ENCODE measurements at places on chromosomes 5 and 9.

DNA sequence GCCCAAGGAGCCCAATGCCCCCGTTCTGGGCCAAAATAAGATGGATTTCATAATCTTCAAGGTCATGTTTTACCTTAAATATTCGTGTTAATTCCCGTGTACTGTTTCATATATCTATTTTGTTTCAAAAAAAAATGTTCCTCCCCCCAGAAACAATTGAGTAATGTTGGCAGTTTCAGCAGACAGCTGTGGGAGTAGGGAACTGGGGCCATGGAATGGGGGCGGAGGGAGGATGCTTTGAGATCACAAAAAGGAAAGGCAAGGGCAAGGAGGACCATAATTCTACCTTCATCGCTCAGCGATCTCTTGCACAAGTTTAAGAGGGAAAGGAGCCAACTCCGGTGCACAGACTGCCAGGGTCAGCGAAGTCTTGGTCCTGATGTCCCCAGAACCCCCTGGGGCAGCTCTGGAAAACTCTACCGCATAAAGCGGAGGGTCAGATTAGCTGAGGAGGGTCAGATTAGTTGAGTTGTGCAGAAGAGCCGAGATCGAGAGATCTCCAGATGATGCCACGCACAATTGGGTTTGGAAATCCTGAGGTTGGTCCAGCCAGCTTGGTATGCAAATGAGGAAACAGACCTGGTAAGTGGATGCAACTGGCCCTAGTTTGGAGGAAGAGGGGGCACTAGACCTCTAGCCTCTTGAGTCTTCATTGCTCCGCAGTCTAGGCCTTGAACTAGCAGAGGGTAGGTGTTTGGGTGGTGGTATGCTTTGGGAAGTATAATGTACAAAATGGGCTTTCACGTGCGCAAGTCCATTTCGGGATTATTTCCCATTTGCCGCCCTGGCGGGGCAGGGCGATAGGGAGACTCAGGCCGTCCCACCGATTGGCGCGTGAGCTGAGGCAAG lies 24.0 kb downstream of the CDKN2A start:
- no peak for DNase-seq

- DNase-seq: peak; percentile 77
Measured at GRCh38 chr5:121399879-121400278, 451.8 kb upstream of the FTMT start.

DNA sequence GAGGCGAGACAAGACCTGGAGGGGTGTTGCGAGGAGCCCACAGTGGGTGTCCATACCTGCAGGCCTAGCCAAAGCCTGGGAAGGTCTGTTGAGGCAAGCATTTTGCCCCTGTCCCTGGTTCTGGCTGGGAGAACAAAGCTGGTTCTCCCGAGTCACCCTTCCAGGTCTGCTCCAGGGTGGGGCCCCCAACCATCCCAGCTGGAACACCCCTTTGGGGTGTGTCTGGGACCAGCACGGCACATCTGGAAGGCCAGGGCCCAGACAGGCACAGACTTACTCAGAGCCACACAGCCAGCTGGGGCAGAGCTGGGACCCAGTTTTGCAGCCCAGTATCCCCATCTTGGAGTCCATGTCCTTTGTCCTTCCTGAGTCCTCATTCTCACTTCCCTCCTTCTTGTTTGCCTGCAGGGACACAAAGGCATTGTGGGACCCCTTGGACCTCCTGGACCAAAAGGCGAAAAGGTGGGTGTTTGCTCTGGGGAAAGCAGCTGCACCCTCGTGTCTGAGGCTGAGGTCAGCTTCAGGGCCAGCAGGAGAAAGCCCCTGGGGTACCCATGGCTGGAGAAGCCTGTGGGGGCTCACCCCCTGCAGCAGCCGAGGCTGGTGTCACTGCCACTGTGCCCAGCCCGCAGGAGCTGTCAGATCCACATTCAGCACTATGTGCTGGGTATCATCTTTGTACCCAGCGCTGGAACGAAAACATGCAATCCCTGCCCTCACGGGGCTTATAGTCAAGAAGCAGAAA lies 38.4 kb upstream of the ORM1 start:
- DNase-seq: no peak

GRCh38 chr5:76269259-76269931 lies 133.7 kb upstream of the IQGAP2 start:
- peak; percentile 9 for DNase-seq

DNA sequence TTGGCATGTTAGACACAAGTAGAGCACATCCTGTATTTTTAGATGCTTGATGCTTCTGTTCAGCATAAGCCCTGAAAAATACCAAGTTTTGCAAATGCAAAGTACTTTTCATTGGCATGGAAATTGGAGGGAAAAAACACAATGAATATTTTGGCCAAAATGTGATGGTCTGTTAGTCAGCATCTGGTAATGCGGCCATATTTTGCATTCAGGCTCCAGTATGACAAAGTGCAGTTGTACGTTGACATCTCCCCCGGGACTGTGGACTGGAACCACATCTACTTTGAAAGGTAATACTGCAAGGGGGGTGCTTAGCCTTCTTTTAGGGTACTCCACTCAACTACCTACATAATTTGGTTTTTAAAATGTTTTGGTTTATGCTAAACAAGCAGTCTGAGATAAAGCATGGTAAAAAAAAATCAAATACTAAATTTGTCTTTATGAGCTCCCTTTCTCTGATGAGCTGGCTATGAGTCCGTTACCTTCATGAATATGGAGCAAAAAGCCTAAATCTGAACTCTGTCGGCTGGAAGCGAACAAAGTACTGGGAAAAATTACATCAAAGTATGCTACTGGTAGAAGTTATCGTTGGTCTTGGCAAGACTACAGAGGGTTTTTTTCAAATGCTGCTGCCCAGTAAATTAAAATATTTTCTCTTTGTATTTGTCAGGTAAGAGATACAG lies 297.0 kb downstream of the ARHGEF28 start:
- DNase-seq: no peak

DNA sequence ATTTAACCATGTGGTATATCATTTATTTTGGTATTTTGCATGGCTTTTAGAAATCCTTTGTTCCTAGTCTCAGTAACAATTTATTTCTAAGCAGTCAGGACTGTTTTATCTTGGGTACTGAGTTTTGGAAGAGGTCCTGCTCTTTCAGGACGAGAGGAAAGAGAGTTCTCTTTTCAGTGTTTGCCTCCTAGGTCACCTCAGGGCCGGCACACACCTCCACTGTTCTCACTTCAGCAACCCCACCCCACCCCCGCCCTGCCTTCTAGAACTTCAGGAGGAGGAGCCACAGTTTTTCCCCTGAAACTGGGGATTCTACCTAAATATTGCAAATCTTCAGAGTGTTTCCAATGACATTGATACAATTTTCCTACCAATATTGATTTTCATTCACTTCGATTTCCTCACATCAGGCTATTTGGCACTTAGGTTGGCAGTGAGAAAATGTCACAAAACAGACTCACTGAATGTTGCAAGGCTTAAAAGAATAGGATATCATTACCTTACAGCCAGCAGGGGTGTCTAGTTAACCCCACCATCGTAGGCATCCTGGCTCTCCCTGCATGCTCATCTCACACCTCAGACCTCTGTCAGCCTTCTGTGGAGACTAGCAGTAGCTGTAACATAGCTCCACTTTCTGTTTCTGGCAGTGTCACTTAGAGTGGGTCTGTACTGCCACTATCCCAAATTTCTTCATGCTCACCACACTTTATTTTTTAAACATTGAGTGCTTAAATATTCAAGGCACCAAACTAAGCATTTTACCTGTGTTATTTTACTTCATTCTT lies 5.4 kb downstream of the IGIP start:
- no peak for DNase-seq

- DNase-seq: peak; percentile 19
Measured at GRCh38 chr5:5658226-5658625, 235.7 kb downstream of the ICE1 start.

DNA sequence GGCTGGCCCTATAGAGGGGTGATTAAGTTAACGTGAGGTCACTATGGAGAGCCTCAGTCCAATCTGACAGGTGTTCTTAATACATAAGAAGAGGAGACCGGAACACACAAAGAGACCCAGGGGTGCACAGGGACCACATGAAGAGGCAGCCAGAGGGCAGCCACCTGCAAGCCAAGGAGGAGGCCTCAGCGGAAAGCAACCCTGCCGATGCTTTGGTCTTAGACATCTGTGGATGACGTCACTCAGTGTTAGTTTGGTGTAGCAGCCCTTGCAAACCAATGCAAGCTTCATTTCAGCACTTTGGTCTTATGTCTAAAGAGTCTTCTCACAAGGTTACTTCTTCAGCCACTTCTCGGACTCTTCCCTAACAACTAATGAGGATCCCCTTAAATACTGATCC lies 47.6 kb upstream of the GRHPR start:
- peak; percentile 77 for DNase-seq

GRCh38 chr5:151012862-151013261 lies 7.5 kb upstream of the GPX3 start:
- no peak for DNase-seq

DNA sequence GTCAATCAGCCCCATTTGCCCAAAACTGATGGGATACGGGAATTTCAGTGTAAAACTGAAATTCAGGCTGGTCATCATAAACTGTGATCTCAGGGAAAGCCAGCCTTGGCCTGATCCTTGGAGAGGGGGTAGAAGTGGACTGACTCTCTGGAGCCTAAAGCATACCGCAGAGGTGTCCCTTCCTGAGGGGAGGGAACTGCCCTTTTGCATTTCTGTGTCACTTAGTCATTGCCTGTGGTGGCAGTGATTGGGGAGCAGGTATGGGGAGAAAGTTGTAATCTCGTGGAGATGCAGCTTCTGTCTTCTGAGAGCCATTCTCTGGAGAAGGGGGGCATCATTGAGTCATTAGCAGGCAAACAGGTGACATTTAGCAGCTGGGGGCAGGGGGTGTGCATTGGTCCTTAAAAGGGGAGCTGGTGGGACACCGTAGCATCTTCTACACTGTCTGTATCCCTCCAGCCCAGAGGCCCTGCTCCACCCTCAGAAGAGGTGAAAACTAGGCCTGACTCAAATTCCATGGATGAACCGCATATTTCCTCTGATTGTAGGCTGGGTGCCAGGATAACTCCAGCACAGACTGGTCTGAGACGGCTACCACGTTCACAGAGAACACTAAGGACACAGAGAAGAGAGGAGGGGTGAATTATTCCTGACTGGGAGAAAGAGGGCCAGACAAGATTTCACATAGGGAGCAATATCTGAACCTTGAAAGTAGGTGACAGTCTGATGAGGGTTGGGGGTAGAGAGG lies 143.3 kb downstream of the SEC61B start:
- DNase-seq: no peak

DNA sequence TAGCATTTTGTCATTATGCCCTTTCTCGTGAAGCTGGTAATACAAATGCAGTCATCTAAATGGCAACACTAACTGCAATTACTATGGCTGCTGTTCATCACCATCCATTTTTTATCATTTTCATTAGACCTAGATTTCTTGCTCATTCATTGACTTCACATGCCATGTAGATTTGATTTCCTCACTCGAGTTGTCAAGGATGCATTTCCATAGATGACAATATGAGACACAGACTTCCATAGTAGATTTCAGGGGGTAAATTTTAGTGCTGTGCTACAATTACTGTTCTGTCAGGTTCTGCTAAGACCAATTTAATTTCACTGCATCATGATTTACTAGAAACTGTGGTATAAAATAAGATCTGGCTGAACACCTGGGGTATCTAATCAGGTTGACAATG lies 589.2 kb downstream of the SEMA5A start:
- DNase-seq: no peak

DNA sequence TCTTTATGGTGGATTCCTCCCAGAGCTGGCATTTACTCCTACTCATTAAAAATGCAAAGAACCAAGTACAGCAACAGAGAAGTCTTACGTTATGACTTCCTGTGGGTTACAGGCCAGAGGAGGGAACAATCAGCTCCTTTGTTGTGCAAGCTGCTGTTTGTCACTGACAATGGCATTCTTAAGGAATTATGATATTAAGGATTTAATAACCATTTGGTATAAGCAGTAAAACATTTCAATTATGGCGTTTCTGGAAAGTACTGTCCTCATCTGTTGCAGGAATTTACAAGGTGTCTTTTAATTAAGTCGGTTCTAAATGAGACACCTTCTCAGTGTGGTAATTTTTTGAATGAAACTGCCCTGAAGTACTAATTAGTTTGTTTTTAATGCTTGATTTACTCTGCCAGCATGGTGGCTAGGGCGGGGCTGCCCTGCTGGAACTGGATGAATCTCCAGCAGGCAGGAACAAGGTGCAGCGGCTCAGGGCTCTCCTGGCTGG lies 49.1 kb upstream of the VDAC1 start:
- no peak for DNase-seq

GRCh38 chr9:137375321-137376058 lies 47.5 kb downstream of the EXD3 start:
- DNase-seq: no peak

- no peak for DNase-seq
Measured at GRCh38 chr9:2317591-2317990, 302.4 kb downstream of the SMARCA2 start.

- no peak for DNase-seq
Measured at GRCh38 chr5:30572279-30572678, 621.2 kb upstream of the CDH6 start.

GRCh38 chr5:57687596-57687995 lies 205.0 kb upstream of the ACTBL2 start:
- no peak for DNase-seq

DNA sequence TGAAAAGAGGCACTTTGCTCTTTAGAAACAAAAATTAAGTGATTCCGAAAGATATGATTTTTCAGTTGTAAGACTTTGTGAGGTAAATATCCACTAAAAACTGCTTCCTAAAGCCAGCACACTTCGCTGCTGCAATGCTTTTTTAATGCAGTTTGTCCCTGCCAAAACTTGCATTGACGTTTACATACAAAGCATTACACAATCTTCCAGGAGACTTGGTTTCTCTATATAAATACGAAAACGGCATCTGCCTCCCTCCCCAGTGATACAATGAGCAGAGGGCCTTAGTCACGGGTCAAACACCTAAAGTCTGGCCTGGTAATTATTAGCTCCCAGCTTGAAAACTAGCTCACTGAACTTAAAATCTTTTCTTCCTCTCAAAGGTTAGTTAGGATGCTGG lies 170.7 kb downstream of the TSSK1B start:
- no peak for DNase-seq

DNA sequence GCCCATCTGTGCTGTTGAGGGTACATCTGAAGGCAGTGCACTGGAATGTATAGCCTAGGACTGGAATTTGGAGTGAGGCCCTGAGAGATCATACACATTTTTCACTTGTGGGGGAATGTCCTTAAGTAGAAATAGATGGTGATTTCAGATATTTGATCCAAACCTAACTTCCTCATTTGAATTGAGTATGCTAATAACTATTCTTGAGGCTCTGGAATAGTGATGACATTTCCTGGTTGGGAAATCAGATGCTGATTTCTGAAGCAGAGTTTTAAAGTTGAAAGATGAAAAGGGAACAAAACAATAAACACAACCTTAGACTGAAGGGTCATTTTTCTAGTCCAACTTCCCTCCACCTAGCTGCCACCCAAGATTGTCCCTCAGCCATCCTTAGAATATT lies 163.0 kb upstream of the CCDC152 start:
- no peak for DNase-seq

- DNase-seq: no peak
Measured at GRCh38 chr5:30838936-30839496, 354.5 kb upstream of the CDH6 start.

DNA sequence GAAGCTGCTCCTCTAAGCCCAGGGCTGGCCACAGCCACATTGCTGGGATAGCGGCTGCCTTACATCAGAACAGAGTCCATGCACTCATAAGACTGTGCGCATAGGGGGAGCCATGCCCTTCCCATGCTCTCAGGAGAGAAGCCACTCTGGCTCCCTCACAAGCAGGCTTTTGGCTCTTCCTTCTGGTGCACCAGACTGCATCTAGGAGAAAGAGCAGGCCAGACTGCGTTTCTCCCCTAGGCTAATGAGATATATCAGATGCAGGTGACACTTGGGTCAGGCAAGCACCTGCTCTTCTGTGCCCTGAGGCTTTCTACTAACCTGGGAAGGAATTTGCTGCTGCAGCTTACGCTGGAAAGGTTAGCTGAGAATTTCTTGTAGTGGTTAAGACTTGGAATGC lies 43.2 kb upstream of the BRINP1 start:
- no peak for DNase-seq
